Cardiac atrium fibroblast (primary cell): ENCODE measurements at places on chromosomes 13 and 19. TPM values are rescaled to one million over a fixed set of nuclear protein-coding genes. Genes with fewer than 3 reads are reported as not detected.

ZIM2 gene
- not detected in 2 replicates for total RNA-seq

NUFIP1 gene
- total RNA-seq, result 2.0 and 2.4 TPM in 2 replicates

AZU1 gene
- not detected in 2 replicates for total RNA-seq

EID2B gene
- total RNA-seq, result 1.4 and 2.9 TPM in 2 replicates

SUGP1 gene
- 27.4 and 32.9 TPM in 2 replicates for total RNA-seq

ZNF534 gene
- total RNA-seq, result not detected in 2 replicates
